ENCODE measurements at places on chromosomes 5 and 9.
A peak's percentile ranks its signal among the peaks of the same experiment; 100 is the strongest.

DNA sequence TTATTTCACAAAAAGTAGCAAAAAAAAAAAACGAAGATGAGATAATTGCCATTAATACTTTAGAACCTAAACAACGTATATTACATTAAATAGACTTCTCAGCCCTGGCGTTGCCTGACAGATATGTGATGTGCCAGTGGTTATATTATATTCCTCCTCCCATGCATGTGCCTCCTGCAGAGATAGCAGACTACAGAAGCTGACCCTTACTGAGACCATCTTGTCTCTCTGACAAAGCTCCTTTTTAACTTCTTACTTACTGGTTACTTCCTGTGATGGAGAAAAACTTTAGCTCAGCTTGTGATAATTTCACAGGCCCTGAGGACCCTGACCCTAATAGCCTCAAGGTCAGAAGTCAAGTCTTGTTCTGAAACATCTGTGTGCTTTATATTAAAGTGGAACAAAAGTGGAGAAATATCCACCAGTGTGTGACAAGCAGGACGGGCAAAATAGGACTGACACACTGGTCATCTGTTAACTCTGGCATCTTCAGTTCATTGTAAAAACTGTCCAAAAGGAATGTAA lies 80.6 kb upstream of the POU5F2 start:
- no peak for DNase-seq

DNA sequence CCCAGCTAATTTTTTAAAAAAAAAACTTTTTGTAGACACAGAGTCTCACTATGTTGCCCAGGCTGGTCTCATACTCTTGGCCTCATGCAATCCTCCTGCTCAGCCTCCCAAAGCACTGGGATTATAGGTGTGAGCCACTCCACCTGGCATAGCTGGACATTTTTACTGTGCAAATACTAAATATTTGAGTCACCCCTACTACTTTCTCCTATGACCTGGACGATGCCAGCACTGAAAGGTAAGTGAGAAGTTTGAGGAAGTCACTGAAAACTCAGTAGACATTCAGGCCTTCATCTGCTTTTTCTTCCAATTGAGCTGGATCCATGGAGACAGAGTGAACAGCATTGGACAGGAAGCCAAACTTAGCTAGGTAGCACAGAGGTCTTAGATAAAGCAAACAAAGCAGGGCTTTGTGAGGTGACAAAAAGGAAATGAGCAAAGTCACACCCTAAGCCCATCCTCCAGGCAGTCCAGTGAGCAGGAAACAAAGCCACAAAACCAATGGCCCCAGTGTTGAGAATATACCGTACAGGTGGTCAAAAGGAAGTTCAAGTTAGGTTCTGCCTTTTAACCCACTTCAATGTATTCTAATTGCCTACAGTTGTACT lies 192.6 kb upstream of the RASA1 start:
- no peak for DNase-seq

- no peak for DNase-seq
These were observed 19.0 kb downstream of the UNC13B start for GRCh38 chr9:35180801-35181200.

DNA sequence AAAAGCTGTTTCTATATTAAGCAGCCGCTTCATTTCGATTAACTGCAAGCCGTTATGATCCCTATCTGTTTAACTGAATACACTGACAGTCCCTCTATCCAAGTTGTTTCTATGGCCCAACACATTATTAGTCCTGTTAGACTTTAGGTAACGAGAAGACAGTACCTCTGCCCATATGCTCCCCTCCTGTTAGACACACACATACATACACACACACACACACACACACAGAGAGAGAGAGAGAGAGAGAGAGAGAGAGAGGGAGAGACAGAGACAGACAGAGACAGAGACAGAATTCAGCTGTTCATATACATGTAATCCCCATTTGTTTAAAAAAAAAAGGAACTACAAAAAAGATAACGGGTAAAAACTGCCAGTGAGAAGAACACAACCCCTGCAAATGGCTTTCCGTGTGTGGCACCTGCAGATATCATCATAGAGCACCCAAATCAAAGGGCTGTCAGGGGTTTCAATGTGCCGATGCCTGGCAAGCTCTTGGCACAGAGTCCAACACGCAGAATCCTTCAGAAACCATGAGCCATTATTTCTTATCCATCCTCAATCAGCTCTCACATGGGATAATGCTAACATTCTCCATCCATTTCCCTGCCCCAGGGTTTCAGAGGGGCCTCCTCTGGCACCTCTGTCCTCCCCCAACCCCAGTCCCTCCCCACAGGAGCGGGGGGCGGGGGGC lies 144.0 kb downstream of the MYO10 start:
- DNase-seq: no peak

DNA sequence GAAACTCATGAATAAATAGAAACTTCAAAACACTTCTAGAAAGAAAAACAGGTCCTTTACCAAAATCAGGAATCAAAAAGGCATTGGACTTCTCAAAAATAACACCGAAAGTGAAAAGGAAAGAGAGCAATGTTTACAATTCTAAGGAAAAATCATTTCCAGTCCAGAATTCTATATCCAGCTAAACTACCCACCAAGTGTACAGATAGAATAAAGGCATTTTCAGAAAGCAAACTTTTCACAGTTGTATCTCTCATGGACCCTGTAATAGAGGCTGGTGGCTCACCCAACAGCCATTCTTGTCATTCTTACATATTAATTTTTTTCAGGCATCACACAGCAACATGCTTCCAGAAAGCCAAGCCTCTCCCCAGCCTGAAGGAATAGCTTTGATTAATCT lies 63.7 kb downstream of the FOXD1 start:
- no peak for DNase-seq

DNA sequence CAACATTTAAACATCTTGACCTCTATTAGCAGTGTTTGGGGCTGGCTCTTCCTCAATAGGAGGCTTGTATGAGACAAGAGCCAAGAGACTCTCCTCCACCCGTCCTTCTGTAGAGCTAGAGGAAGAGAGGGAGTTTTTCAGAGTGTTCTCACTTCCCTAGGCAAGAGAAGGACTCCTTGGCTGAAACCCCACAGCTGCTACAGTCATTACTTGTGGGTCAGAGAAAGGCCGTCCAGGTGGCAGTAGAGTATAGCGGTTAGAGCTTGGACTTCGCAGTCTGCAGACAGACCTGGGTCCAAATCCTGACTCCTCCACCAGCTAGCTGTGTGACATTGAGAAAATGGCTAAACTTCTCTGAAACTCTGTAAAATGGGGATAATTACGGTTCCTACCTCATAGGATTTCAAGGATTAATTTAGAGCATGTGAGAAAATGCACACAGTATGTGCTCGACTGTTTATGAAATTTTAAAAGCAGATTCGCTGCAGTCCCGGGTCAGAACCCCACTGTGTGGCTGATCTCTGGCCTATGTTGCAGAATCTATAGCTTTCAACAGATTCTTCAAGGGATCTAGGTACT lies 80.8 kb upstream of the ARAP3 start:
- DNase-seq: no peak

DNA sequence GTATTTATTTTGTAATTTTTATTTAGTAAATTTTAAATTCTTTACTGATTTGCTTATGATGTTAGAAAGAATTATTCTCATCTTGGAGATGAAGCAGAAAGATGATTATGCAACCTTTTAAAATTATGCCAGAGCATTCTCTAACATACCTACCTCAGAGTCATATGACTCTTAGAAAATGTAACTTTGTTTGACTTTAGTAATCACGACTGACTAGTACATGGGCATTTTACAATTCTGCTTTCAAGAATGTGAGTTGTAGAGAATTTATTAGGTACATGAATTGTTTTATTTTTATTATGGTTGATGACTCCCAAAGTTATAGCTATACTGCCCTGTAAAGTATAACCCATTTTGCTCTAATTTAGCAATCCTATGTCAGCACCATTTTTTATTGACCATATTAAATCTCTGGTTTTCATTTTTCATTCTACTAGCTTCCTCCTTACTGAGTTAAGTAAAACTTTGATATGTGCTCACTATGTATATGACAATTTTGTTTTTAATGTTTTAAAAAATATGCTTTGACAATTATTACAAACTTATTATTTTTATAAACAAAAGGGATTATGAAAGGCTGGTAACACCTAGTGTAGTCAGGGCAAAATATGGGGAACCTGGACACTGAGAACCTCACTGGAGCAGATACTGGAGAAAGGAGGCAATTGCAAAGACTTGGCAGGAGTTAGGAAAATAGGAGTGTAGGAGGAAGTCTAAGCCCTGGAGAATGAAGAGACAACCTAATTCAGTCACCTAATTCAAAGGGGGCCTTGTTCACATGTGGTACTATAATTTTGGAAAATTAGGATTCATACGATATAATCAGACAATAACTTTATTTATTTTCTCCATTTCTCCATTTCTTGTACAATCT lies 249.7 kb upstream of the DAB2 start:
- no peak for DNase-seq

DNA sequence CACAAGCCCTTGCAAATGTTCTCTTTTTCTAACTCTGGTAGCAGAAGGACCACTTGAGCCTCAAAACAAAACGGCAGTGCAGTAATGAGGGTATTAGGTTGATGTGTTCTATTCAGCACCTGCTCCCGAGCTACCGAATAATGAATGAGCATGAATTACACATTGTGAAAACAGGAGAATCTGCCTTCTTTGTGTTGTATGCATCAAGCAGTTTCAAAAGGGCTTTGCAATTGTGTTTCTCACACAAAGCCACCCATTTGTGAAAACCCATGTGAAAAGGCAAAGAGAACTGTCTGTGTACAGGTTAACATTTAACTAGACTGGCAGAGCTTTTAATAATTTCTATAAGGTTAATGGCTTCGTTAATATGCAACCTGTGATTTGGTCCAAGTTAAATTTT lies 97.8 kb downstream of the STK32A start:
- DNase-seq: no peak

GRCh38 chr9:112867275-112867991 lies 23.2 kb downstream of the SLC46A2 start:
- peak; percentile 74 for DNase-seq

DNA sequence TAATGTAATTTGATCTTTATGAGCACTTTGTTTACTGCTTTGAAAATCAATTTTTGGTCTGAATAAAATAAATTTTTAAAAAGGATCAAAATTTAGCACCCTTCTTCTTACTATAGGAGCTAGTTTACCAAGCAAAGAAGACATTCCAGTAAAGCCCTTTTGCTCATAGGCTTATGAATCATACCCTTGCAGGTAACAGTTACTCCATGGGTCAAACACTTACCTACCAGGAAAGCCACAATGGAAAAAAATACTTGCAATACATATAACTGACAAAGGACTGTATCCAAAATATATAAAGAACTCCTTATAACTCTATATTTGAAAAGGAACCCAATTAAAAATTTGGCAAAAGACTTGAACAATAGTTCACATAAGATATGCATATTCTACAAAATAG lies 66.6 kb downstream of the SHOC1 start:
- DNase-seq: no peak

DNA sequence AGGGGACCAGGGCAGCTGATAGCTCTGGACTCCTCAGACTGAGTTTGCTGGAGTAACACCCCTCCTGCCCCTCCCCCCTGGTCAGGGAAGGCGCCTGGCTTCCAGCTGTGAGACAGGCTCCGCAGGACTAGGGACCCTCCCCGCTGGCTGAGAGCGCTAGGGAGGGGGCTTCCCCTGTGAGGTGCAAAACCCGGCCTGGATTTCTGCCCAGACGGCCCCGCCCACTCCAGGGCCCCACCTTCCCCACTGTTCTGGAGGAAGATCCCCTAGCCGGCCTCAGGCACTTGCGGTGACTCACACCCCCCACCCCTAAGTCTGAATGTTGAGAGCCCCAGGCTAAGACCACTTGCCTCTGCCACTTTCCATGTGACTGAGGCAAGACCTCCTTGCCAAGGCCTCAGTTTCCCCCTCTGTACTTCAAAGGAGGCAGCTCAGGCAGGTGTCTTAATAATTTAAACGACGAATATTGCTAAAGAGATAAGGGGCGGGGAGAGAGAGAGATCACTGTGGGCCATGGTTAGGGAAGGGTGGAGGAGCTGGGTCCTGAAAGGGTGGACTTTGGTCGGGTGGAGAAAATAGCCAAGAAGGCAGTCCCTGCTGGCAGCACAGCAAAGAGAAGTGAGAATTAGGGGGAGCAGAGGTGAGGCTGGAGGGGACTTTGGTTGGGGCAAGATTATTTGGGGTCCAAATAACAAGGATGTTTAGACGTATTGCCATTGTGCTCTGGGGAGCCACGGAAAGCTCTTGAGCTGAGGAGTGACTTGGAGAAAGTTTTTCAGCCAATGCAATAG lies 1.0 kb upstream of the DAB2IP start:
- DNase-seq: peak; percentile 95

GRCh38 chr5:121899346-121899745 lies 47.7 kb downstream of the FTMT start:
- no peak for DNase-seq

GRCh38 chr5:107104040-107104995 lies 566.4 kb downstream of the EFNA5 start:
- DNase-seq: no peak

DNA sequence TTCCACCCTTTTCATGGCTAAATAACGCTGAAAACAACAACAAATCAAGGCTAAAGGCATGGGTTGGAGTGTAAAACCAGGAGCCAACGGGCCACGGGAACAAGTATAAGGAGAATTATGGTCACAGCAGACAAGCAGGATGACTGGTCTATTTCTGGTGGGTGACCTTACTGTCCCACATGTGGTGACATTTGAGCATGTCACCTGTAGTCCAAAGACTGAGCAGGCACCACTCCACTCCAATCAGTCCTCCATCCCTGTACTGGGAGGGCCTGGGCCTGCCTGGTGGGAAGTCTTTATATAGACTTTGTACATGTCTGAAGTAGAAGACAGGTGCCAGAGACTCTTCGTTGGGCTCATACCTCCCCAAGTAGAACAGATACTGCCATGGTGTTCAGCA lies 36.8 kb downstream of the C9orf153 start:
- DNase-seq: no peak
